ENCODE measurements at places on chromosomes 16 and 17. TPM values are rescaled to one million over a fixed set of nuclear protein-coding genes. Genes with fewer than 3 reads are reported as not detected.
A peak's percentile ranks its signal among the peaks of the same experiment; 100 is the strongest.

GRCh38 chr17:64411999-64412771, 21.5 kb upstream of the PECAM1 start:
- H3K36me3 ChIP-seq, result no peaks in the 10 kb centered on the region
- no peak overlapping the region for H3K4me3 ChIP-seq
- peak; percentile 58 for DNase-seq
- H3K27ac ChIP-seq, result peak overlapping the region; percentile 56
- H3K27me3 ChIP-seq, result no peaks in the 10 kb centered on the region
- H3K4me1 ChIP-seq, result peaks cover 15% of the 10 kb centered on the region

DNA sequence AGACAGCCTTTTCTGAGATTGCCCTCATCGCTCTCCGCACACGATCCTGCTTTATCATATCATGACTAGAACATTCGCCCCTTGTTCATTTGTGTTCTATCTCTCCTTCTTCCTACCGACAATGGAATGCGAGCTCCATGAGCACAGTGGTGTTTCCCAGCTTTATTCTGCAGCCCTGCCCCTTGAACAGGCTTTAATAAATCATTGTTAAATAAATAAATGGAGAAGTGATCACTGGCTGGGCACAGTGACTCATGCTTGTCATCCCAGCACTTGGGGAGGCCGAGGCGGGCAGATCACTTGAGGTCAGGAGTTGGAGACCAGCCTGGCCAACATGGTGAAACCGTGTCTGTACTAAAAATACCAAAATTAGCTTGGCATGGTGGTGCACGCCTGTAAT, 1063.3 kb upstream of the EEF2KMT start:
- H3K27me3 ChIP-seq, result no peaks in the 10 kb centered on the region
- no peak overlapping the region for H3K4me3 ChIP-seq
- no peaks in the 10 kb centered on the region for H3K4me1 ChIP-seq

DNA sequence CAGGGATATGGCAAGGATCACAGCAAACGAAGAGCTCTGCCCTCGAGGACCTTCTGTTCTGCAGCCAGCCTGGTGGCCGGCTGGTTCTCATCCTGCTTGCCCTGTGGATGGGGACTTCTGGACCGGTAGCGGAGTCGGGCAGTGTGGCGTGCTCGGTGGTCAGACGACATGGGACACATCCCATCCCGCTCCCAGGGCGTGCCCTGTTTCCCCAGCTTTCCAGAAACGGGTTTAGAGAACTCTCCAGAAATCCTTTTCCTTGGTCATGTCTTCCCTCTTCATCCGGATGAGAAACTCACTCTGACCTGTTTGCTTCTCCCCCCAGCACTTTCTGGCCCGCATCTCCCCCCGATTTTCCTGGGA, 115.8 kb downstream of the OR1D5 start:
- peak; percentile 9 for DNase-seq
- H3K36me3 ChIP-seq, result no peaks in the 10 kb centered on the region
- no peak overlapping the region for H3K4me3 ChIP-seq
- no peaks in the 10 kb centered on the region for H3K27me3 ChIP-seq

- DNase-seq, result peak; percentile 15
- H3K27ac ChIP-seq, result no peak overlapping the region
- no peaks in the 10 kb centered on the region for H3K36me3 ChIP-seq
These were observed 11.5 kb downstream of the TAC4 start for GRCh38 chr17:49836111-49837030.

DNA sequence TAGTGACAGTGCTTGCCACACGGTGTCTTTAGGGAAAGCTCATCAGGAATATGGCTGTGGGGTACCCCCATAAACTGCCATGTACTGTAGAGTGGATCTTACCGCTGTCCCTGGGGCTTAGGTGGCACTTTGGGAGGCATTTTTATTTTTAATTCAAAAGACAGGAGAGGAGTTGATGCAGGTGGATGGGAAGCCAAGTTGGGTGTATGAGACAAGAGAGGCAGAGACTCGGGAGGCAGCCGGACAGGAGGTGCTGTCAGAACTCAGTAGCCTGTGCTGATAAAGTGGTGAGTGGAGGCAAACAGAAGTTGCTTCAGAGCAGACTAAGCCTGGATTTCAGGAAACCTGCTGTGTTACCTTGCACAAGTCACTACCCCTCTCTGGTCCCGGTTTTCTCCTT, 185.9 kb downstream of the TMEM132E start:
- H3K27me3 ChIP-seq, result no peaks in the 10 kb centered on the region
- no peak overlapping the region for H3K4me3 ChIP-seq
- H3K27ac ChIP-seq, result no peak overlapping the region
- no peak for DNase-seq
- H3K36me3 ChIP-seq, result no peaks in the 10 kb centered on the region

- H3K4me3 ChIP-seq, result no peak overlapping the region
- no peaks in the 10 kb centered on the region for H3K36me3 ChIP-seq
- DNase-seq, result no peak
These were observed 43.4 kb downstream of the METRNL start for GRCh38 chr17:83122834-83123233.

DNA sequence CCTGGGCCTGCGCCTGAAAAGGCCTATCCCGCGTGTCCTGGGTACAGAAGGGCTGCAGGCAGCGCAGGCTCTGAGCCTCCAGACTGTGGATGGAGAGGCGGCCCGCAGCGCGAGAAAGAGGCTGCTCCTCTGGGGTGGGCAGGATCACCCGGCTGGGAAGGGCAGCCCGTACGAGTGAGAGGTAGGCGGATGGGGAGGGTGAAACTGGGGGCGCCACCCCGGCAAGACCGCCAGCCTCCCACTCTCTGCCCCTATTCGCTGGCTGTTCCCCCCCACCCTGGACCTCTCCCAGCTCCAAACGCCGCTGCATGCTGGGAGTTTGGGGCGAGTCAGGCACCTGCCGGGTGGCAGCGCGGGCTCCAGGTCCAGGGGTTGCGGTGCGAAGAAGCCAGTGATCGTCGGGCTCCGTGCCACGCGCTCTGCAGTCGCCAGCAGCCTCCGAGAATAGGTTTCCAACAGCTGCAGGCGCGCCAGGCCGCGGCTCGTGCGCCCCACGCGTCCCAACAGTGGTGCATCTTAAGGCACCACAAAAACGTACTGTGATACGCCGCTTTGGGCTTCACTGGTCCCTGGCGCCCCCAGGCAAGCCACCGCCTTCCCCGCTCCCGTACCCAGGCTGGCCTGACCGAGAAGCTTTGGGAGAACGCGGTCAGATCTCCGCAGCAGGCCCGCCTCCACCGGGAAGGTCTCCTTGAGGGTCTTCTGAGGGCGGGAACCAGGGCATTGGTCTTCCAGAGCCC, 1.1 kb downstream of the NOXO1 start:
- H3K4me1 ChIP-seq, result peaks cover 4% of the 10 kb centered on the region
- no peaks in the 10 kb centered on the region for H3K36me3 ChIP-seq
- H3K4me3 ChIP-seq, result no peak overlapping the region
- H3K27me3 ChIP-seq, result peaks cover 3% of the 10 kb centered on the region
- no peak for DNase-seq

- no peak overlapping the region for H3K27ac ChIP-seq
- H3K4me1 ChIP-seq, result no peaks in the 10 kb centered on the region
- no peaks in the 10 kb centered on the region for H3K36me3 ChIP-seq
These were observed 7.2 kb upstream of the C17orf78 start for GRCh38 chr17:37368577-37368976.

- DNase-seq, result no peak
- H3K27me3 ChIP-seq, result no peaks in the 10 kb centered on the region
- no peaks in the 10 kb centered on the region for H3K36me3 ChIP-seq
- H3K4me1 ChIP-seq, result no peaks in the 10 kb centered on the region
- H3K4me3 ChIP-seq, result no peak overlapping the region
These were observed 40.3 kb downstream of the WNT3 start for GRCh38 chr17:46777943-46778915.

DNA sequence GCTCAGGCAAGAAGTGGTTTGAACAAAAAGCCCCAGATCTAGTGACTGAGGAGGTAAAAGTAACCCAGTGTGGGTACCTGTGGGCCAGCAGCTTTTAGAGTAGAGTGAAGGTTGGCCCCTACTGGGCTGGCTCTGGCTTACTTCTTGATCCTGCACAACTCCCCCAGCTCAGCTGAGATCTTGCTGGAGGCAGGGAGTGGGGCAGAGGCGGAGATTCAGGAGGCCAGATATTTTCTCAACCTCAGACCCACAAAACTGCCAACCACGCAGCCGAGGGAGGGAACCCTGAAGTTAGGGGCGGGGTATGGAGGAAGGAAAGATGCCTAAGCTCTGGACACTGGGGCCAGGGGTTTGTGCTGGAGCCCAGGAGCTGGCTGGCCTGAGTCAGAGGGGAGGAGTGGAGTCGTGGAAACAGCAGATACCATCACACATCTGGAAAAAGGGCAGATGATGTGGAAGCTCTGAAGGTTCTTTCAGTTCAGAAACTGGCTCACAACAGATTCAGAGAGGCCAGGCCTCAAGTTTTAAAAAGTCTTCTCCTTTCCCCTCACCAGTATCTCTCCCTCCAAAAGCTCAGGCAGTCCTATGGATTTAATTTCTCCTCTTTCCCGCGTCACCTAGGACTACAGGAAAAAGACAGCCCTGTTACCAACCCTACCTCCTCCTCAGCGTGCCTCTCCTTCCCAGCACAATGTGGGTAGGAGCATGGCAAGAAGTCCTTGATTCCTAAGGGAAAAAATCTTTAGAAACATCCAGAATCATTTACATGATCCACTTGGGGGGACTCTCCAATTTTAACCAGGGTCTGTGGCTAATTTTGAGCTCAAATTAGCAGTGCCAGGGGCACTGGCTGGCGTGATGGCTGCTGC, 48.1 kb downstream of the MYO18A start:
- no peaks in the 10 kb centered on the region for H3K27me3 ChIP-seq
- no peak overlapping the region for H3K27ac ChIP-seq
- H3K4me3 ChIP-seq, result no peak overlapping the region
- H3K4me1 ChIP-seq, result peaks cover 4% of the 10 kb centered on the region

DNA sequence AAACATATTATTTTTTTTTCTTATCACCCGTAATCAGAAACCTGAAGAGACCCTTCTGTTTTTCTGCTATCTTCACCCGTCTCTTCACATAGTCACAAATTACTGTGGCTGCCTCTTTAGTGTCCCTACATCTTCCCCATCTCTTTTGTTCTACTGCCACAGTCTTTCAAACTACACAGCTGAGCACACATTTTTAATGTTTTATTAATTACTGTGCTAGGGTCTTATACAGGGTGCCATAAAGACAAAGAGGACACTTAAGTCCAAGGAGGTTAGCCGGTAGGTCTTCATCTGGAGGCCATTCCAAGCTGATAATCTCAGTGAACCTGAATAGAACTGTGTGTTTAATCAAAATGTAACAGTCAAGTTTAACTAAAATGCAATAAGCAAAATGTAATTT, 20.7 kb downstream of the CNTNAP4 start:
- no peak overlapping the region for H3K27ac ChIP-seq
- H3K4me3 ChIP-seq, result no peak overlapping the region
- no peaks in the 10 kb centered on the region for H3K27me3 ChIP-seq
- H3K4me1 ChIP-seq, result no peaks in the 10 kb centered on the region
- DNase-seq, result no peak

GRCh38 chr16:75455677-75456076, 8.8 kb downstream of the TMEM170A start:
- no peaks in the 10 kb centered on the region for H3K36me3 ChIP-seq
- peaks cover 6% of the 10 kb centered on the region for H3K4me1 ChIP-seq
- H3K27me3 ChIP-seq, result no peaks in the 10 kb centered on the region

The PRR35 gene
- not detected for total RNA-seq

DNA sequence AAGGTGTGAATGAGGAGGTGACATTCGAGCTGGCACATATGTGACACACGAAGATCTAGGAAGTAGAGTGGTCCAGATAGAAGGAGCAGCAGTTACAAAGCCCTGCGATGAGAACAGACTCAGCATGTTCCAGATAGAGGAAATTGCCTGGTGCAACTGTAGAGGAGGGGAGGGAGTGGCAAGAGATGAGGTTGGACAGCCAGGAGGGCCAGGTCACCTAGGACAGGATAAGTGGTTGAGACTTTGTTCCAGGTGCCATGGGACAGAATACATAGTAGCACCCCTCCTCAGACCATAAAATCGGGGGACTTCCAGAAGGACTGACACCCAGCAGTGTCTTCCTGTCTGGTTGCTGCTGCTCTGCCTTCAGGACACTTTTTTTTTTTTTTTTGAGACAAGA, 11.0 kb upstream of the CENPT start:
- no peak for DNase-seq
- H3K36me3 ChIP-seq, result no peaks in the 10 kb centered on the region
- H3K27ac ChIP-seq, result no peak overlapping the region
- H3K4me1 ChIP-seq, result peaks cover 19% of the 10 kb centered on the region
- no peak overlapping the region for H3K4me3 ChIP-seq

The SEPTIN1 gene
- total RNA-seq, result 4.4 TPM
